BJ (cell line): ENCODE measurements at places on chromosomes 16 and 17.

DNA sequence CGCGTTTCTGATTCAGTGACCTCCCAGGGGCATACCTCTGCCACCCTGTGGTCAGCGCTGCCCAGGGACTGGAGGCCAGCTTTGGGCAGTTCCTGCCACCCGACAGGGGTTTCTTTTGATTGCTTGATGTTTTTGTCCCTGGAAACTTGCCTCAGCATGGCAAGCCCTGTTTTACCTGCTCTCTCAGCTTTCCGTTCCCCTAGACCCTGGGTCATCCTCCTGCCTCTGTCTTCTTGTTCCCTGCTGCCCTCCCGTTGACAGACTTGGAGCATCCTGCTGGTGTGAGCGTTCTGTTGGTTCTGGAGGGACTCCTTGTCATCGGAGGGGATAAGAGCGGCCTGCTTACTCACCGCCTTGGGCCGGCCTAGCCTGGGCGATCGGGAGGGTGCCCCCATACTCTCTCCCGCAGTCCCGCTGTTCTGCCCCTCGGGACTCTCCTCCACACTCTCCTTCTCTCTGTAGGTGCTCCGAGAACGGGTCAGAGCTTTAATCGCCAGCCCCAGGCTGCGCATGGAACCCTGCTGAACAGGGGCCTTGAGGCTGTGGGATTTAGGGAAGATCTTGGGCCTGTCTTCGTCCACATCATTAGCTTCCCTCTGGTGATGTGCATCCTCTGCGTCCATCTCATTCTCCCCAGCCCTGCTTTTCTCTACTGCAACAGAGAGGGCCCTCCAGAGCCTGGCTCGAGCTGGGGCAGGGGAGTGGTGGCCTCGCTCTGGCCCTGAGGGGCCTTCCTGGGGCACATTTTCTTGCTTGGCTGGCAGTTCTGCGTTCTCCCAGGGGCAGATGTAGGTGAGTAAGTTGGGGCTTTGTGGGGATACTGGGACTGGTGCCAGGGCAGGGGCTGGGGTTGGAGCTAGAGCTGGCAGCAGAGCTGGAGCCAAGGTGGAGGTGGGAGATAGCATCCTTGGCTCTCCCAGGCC, 13.7 kb downstream of the GPR179 start:
- DNase-seq = no peak

DNA sequence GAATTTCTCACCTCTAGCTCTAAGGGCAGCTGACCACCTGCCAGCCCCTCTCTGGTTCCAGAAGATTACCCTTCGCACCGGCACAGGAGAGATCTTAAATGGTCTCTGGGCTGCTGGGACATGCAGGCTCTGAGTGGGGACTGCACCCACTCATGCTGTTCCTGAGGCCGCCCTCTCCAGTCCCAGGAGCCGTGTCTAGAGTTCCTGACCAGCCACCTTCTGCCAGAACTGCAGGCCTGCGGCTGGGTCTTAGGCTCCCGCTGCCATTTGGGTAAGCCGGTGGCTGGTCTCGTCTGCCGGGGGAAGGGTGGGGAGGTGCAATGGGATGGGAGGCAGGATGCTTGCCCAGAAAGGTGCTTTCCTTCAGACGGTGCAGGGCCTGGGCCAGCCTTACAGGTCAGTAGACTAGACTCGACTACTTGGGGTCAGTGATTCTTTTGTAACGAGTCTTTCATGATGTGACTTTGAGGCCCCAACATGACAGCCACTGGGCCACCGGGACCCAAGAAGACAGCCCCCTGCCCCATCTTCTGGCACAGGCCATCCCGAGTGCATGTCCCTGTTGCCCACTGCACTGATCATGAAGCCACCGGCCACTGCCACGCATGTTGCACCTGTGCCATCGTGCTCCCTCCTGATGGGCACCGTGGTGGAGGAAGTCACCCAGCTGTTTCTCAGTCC, 26.4 kb downstream of the B9D1 start:
- DNase-seq = no peak

DNA sequence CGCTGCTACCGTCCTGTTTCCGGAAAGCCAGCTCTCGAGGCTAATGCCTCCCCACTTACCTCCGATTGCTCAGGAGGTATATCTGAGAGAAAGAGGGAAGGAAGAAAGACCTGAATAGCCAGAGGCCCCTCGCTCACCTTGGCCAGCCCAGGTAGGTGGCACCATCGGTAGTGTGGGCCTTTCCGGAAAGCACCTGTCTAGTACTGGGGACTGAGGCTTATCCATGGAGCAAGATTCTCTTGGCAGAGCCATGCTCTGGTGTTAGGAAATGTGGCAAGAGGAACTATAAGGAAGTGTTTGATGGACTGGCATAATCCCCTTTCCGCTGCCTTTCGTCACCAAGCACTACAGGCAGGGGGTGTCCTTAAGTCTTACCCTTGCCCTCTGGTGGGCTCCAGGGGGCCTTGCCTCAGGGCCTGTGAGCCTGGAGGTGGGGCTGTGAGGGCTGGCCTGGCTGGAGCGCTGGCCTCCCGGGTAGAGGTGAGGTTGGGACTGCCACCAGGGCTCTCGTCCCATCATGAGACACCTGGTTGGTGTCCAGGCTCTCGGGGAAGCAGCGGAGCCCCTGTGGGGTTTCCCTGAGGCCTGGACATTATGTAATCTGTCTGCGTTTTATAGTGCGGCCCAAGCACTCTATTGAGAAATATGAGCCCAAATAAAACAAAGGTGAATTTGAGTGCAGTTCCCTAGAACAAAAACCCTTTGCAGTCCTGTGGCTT, 2.9 kb downstream of the CMIP start:
- DNase-seq = no peak

GRCh38 chr16:2598133-2598641, 60.4 kb downstream of the PDPK1 start:
- no peak for DNase-seq

DNA sequence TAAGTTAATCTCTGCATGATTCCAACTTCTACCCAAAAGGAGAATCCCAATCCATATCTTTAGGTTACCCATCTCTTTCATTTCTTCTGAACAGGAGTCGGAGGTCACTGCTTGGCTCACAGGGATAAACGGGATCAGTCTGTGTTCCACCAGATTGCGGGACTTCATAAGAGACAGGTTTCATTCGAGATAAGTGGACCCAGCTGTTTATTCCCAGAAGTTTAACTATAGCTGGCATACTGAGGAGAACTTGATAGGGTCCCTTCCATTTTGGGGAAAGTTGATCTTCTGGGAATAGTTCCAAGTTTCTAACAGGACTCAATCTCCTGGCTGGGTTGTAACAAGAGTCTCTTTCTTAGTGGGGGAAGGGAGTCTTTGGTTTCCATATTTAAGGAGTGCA, 45.4 kb upstream of the ARL4D start:
- DNase-seq = no peak

DNA sequence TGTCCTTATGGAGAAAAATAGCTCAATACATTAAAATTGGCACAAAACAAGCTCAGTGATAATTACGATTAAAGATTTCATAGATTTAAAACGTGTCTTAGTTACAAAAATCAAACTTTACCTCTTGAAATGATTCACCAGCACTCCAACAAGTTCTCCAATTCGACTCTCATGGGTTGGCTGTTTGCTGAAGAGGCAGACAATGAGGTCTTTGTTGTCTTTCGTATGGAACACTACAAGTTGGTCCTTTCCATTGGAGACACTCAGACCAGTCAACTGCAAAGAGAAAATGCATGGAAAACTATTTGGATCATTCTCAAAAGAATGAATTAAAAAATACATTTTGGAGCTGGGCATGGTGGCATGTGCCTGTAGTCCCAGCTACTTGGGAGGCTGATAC, 118.2 kb downstream of the CDK5R1 start:
- no peak for DNase-seq

DNA sequence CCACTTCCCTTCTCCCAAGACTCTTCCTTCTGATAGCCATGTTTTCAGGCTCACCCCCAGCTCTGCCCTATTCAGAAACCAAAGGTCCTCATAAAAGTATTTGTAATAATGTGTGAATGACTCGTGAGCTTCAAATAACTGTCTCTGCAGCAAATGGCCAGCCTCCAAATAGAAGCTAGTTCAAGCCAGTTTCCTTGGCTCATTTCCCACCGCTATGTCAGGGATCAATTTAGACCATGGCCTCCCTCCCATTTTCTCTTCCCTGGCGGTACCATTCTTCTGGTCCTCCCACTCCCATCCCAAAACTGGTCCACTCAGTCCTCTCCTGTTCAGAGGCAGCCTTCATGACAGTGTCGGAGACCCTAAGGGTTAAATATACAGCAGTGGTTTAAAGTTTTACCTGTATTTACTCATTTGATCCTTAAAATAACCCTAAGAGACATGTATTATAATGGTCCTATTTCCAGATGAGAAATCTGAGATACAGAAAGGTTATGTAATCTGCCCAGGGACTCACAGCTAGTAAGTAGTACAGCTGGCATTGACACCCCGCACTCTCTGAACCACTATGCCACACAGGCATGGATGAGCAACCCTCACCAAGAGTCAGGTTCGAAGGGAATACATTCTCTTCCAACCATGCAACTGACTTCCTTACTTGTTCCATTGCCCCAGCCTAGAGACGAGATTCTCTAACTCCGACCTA, 42.9 kb downstream of the GAS7 start:
- DNase-seq = no peak

DNA sequence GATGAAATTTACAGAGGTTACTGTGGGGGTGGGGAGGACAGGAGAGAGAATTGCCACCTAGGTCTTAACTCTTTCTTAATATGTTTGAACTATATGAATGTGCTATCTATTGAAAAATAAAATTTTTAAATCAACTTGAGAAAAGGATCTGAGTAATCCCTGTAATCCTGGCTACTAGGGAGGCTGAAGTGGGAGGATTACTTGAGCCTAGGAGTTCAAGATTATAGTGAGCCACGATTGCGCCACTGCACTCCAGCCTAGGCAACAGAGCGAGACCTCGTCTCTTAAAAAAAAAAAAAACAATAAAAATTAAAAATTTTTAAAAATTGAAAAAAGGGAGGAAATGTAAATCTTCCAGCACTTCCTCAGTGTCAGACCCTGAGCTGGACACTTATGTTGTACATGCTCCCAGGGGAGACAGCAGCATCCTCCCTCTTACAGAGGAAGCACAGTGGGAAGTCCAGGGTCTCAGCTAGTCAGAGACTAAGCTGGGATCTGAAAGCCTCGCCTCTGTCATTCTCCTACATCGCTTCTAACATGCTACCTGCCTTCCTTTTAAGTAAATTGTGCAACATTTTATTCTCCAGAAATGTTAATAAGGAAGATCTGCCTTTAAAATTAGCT, 21.9 kb downstream of the PMM2 start:
- no peak for DNase-seq

DNA sequence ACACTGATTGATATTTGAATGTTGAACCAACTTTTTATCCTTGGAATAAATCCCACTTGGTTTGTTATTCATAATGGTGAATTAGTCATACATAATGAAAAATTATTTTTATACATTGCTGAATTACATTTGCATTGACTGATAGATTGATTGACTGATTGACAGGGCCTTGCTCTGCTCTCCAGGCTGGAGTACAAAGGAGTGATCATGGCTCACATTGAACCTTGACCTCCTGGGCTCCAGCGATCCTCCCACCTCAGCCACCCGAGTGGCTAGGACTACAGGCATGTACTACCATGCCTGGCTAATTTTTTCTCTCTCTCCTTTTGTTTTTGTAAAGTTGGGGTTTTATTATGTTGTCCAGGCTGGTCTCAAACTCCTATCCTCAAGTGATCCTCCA, 97.8 kb downstream of the ARHGAP44 start:
- no peak for DNase-seq

GRCh38 chr16:86321491-86321890, 188.8 kb upstream of the FOXF1 start:
- DNase-seq = no peak

- no peak for DNase-seq
Observed at GRCh38 chr16:84018710-84019109, 23.9 kb downstream of the SLC38A8 start.

GRCh38 chr17:51322390-51323029, 62.2 kb downstream of the UTP18 start:
- no peak for DNase-seq

DNA sequence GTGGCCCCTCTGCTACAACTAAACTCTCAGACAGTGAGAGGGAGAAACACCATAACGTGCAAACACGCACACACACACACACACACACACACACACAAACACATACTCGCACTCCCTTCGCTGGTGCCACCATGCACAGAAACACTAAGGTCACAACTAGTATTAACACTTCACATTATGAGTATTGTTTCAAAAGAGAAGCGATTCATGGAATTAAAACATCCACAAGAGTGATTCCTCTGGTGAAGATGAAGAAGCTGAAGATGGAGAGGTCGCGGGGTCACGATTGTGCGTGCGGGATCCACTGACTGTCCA, 7.1 kb upstream of the GHDC start:
- no peak for DNase-seq

DNA sequence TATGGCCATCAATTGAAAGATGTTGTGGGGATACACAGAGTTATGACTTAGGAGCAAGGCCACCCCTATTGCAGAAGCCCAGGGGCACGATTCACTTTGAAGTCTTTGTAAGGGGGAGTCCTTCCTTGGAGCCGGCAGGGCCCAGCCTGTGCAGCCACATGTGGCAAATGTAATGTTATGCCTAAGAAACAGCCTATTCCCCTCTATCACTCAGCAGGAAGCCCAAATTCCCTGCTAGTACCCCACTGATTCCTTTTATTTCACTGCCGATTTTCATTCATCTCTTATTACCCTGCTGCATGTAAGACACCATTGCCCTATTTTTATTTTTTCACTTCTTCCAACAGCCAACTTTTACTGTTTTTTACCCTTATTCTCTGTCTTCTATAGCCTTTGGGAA, 233.2 kb downstream of the PMP22 start:
- DNase-seq = no peak

GRCh38 chr16:30948667-30949649, at the start of gene ORAI3:
Gene ORAI3 (plus strand): TSS chr16:30949068. CDS start chr16:30949290, 222 bp downstream.
- no peak for DNase-seq

- DNase-seq = no peak
Observed at GRCh38 chr17:491086-492021, 138.7 kb upstream of the RPH3AL start.

DNA sequence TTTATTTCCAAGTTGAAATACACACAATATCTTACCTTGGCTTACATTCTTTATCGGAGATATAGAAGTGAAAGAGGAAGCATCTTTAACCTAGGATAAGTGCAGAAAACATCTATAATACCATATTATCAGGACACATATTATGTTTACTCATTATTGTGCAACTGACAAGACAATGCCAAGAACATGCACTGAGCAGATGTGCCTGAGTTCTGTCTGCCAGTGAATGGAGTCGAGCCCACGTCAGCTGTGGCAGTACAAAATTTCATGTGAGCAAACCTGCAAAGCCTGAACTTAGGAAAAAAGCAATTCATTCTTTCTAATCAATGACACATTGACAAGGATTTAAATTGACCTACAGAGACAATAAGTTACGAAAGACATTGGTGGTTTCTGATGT, 154.4 kb downstream of the AXIN2 start:
- DNase-seq = no peak

DNA sequence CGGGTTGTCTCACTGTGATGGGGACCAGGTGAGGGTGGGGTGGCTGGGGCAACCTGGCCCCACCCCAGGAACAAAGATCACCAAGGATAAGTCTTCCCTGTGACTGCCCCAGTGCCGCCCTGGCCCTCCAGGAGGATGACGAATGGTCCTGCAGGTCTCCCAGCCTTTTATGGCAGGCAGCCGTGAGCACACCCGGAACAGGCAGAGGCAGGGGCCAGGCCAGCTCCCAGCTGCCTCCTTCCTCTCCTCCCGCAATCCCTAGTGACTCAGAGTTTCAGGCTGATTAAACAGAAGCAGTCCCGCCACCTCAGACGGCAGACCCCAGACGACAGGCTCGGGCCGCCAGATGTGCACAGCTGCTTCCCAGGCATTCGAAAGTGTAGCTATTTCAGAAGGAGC, 13.3 kb downstream of the JUP start:
- DNase-seq = peak; percentile 61

GRCh38 chr16:53081032-53081424, 26.2 kb downstream of the CHD9 start:
- no peak for DNase-seq
